Muscle of leg (tissue), 16 donors: ENCODE measurements at places on chromosomes 16 and 17. TPM values are rescaled to one million over a fixed set of nuclear protein-coding genes. Genes with fewer than 3 reads are reported as not detected.

The TNK1 gene
- polyA plus RNA-seq: 0.23 TPM

The TPSAB1 gene
- 0.53 TPM for polyA plus RNA-seq

The GDPD3 gene
- polyA plus RNA-seq: 7.1 TPM

The HAGHL gene
- polyA plus RNA-seq: 2.8 TPM

The CSF3 gene
- polyA plus RNA-seq: 0.54 TPM

DNA sequence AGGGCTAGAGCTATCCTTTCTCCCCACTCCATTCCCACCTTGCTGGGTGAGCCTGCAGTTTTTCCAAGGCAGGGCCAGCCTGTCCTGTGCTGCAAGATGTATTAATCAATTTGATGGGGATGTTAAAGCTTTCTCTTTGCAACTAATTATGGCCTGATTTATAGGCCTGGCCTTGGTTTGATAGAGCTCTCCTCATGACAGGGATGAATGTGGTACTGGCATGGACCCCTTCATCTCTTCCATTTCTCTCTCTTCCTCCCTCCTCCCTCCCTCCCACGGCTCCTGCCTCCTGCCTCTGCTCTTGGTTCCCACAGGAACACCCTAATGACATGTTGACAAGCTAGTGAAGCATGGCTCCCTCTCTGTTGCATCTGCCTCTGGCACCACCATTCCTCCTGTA lies 47.2 kb upstream of the SKAP1 start:
- DNase-seq: no peak

GRCh38 chr16:11852092-11852809 lies 909 bp upstream of the RSL1D1 start:
- no peak for DNase-seq

- DNase-seq: no peak
These were observed 102.5 kb upstream of the MAF start for GRCh38 chr16:79703066-79703465.

- DNase-seq: no peak
These were observed 46.1 kb downstream of the ARHGAP17 start for GRCh38 chr16:24969071-24969470.
